ENCODE measurements at places on chromosomes 7 and 10.
A peak's percentile ranks its signal among the peaks of the same experiment; 100 is the strongest.

GRCh38 chr10:90319188-90319914, 538.5 kb downstream of the HTR7 start:
- peak; percentile 95 for DNase-seq

- DNase-seq, result peak; percentile 43
Observed at GRCh38 chr10:88971221-88972061, 18.9 kb upstream of the ACTA2 start.

- no peak for DNase-seq
Observed at GRCh38 chr10:6069081-6069931, 7.1 kb upstream of the IL2RA start.

DNA sequence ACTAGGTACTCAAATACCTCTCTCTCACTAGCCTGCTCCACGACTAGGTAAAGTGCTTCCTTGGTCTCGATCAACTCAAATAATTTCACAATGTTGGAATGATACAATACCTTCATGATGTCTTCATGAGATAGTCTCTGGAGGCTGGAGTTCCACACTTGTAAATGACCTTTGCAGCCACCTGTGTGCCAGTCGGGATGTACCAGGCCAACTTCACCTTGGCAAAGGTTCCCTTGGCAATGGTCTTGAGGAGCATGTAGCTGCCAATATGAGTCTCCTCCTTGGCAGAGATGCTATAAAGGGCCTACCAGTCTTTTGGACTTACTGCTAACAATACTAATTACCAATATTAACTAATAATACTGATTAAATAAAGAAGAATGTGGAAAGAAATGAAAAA, 42.5 kb upstream of the EEPD1 start:
- DNase-seq, result no peak

- no peak for DNase-seq
Observed at GRCh38 chr10:43073721-43074120, 3.1 kb upstream of the RET start.

DNA sequence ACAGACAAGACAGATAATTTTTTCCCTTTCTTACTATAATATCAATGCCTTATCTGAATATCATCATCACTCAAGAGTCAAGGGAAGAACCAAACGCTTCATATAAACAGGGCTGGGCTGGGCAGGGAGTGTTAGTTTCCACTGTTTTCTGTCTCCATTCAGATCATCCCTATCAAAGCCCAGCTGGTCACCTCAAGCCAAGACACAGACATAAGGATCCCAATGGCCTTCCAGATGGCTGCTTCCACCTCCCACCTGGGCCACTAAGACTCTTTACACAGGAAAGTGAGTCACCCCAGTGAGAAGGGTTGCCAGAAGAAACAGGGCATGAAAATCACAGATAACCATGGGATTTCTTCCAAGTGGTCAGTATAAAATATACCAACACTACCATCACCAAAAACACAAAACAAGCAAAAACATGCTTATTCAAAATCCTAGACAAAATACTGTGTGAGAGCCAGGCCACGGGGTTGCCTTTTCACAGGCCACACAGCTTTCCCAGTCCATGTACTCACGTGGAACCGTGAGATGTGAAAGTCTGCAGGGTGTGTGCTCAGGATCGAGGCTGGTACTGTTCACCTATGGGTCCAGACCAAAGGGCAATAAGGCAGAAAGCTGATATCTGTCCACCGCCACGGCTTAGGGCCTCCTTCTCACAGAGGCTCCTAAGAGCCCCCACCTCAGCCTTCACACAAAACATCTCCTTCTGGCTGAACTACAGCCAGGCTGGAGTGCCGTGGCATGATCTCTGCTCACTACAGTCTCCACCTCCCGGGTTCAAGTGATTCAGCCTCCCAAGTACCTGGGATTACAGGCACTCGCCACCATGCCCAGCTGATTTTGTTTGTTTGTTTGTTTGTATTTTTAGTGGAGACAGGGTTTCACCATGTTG, 5.7 kb downstream of the PRSS1 start:
- no peak for DNase-seq

- no peak for DNase-seq
Observed at GRCh38 chr10:241966-242643, 106.8 kb downstream of the ZMYND11 start.

DNA sequence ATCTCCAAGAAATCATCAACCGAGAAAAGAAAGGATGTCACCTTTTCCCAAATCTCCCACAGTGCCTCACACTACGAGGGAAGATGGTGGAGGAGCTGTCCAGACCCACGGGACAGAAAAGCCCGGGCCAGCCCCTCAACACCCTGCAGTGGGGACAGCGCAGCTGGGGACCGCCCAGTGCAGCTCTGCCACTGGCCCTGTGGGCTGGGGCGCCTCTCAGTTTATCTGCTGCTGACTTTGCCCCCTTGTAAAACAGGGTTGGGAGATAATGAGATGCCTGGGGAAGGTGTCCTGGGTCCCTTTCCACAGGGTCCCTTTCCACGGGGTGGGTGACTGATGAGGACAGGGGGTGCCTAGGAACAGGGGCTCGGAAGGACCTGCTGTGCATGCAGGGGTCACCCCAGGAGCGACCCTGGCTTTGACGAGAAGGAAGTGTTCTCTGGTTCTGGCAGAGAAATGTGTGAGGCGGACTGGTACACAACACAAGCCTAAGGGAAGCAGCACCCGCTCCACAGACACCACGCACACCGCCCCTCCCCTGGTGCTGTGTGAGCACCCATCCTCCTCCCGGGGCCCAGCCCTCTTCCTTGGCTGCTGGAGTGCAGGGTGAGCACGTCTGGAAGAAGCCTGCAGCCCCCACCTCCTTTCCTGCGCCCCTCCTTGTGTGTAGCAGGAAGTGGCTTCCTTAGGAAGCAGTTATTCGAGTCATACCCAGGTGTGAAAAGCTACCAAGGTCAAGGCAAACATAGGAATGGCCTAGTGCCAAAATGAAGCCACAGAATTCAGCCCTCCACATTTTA, 339.9 kb downstream of the DNAJB6 start:
- no peak for DNase-seq

DNA sequence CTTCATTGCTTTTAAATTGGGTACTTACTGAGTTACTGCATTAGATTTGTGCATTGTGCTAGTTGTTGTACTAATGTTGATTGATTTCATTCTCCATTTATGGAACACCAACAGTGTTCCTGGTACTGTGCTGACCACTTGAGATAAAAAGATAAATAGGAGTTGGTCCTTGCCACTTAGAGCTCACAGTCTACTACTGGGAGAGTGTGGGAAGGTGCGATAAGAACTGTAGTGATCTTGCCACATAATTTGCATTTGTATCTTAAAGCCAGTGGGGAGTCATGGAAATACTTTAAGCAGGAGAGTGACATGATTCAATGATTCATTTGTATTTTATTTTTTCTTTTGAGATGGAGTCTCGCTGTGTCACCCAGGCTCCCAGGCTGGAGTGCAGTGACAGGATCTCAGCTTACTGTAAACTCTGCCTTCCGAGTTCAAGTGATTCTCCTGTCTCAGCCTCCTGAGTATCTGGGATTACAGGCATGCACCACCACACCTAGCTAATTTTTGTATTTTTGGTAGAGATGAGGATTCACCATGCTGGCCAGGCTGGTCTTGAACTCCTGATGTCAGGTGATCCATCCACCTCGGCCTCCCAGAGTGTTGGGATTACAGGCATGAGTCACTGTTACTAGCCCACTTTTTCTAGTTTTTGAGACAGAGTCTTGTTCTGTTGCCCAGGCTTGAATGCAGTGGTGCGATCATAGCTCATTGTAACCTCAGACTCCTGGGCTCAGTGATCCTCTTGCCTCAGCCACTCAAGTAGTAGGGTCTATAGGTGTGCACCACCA, 51.2 kb upstream of the TMEM248 start:
- no peak for DNase-seq

- no peak for DNase-seq
Observed at GRCh38 chr7:50213622-50214017, 90.9 kb upstream of the IKZF1 start.

DNA sequence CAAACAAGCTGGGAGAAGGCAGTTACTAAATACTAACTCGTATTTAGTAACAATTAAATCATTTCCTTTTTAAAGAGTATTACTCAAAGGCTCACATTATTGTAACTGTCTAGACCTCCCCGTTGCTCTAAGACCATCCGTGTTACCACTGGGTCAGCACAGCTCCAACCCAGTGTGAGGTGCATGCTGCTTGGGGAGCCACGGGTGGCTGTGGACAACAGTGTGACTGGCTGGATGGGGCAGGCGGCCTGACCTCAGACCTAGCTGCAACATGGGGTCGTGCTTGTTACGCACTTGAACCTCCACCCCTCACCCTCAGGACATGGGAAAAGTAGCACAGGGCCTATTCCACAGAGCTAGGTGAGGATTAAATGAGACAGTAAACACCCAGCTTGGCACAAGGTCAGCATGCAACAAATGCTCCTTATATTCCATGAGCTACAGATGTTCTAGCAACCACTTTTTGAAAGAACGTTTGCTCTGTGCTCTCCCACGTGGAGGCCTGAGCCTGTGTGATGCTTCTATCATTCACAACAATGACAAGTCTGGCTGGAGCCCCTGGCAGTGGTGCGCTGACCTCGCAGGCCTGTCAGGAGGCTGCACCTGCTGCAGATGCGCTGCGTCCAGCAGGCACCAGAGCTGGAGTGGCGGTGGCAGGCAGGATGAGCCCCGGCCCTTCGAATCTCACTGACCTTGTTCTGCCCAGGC, 135.7 kb downstream of the PKD1L1 start:
- no peak for DNase-seq

- no peak for DNase-seq
Observed at GRCh38 chr7:158324397-158325360, 262.9 kb downstream of the PTPRN2 start.

DNA sequence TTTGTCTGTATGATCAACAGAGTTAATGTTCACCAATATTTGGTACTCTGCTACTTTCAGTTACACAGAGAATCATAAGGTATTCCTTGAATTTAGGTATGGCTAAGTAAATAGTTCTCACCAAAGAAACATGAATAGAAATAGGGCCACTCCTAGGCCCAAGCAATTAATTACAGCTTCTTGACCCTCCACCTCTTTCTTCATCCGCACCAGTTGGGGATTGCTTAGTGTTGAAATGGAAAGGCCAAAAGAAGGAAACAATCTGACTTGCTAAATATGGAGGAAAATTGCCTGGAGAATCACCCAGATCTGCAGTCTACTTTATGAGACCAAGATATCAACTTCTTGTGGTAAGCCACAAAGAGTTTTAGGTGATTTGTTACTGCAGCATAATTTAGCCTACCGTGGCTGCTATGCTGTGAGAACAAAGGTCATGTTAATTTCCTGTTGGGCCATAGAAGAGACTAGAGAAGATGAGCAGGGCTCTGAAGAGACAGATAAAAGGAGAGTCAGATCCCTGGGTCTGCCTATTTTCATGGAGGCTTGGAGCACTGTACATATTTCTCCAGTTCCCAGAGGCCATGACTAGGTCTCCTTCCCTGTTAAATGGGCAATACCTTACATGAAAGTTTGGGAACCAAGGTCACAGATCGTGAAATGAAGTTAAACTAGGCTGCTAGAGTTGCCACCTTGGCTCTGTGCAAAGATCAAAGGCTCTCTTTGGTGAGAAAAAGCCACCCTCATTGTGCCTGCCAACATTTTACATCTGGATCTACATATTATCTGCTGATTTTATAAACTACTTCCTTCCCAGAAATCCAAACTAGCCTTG, 93.3 kb upstream of the GDF10 start:
- DNase-seq, result no peak

GRCh38 chr7:97179454-97180104, 62.1 kb downstream of the SDHAF3 start:
- DNase-seq, result peak; percentile 72

DNA sequence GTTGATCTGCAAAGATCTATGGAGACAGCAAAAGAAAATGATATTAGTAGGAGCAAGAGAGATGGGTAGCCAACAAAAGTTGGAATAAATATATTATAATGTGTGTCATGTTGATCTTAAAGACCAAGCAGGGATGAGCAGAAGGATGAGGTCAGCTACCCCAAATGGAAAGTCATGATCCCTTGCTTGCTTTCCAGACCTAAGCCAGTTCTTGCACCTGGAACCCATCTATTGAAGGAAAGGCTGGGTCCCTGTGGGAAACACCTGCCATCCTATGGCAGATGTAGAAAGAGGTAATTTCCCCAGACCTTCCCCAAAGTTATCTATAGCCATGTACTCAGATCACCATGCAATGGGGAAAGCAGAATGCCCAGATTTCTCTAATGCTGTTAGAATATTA, 52.5 kb downstream of the LYZL2 start:
- no peak for DNase-seq

- DNase-seq, result peak; percentile 27
Observed at GRCh38 chr7:158683541-158683940, 21.1 kb downstream of the NCAPG2 start.

DNA sequence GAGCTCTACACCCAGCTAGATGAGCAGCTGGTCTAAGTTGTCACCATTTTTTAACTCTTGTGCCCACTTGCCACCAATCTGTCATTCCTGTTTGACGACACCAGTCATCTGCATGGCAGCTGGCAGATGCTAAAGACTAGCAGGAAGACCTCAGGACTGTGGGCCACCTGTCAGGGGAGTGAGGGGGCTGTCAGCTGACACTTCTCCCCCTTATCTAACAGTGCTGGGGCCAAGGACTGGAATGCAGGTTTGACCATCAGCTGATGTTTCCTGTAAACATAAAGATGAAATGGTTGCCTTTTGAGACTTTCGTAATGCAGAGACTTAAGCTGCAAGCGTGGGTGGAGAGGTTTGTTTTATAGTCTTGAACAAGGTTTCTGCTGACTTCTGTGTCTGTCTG, 93.5 kb downstream of the WNT2 start:
- peak; percentile 22 for DNase-seq

- DNase-seq, result no peak
Observed at GRCh38 chr7:43308913-43309705, 196.7 kb downstream of the HECW1 start.

DNA sequence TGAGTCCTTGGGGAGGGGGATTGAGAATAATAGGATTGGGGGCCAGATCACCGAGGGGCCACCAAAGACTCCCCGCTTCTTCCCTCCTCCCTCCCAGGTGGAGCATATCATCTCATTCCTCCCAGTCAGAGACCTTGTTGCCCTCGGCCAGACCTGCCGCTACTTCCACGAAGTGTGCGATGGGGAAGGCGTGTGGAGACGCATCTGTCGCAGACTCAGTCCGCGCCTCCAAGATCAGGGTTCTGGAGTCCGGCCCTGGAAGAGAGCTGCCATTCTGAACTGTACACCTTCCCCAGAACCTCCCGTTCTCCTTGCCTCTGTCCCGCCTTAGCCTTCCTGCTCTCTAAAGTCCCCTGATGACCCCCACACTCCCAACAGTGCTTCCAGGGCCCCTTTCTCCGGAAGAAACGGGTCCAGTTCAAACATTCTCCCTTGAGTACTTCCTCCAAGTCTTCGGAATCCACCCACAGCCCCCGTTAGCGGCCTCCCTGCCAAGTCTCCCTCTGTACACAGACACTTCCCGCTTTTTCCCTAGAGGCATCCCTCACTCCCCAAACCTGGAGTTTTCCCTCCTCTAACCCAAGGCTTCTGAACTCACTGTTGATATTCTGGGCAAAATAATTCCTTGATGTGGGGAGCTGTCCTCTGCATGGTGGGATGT, 4.1 kb downstream of the FBXO24 start:
- DNase-seq, result peak; percentile 19

Data from fibroblast of mammary gland (primary cell).